ELR (cell line): ENCODE measurements at places on chromosomes 5 and 9.

DNA sequence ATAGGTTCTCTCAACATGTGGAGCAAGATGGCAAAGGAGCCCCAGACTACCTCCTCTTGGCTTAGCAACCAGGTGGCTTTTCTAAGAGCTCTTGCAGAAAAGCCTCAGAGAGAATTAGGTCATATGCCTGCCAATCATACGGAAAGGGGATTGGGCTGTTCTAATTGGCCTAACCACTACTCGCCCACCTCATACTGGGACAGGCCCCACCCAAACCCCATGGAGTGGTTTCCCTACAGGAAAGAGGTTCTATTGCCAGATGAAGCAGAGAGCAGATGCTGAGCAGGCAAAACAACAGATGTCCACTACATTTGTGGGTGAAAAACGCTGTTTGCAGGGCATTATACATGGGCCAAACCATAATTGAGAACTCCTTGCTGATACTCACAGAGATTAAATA lies 29.0 kb downstream of the ABLIM3 start:
- no peak for DNase-seq

DNA sequence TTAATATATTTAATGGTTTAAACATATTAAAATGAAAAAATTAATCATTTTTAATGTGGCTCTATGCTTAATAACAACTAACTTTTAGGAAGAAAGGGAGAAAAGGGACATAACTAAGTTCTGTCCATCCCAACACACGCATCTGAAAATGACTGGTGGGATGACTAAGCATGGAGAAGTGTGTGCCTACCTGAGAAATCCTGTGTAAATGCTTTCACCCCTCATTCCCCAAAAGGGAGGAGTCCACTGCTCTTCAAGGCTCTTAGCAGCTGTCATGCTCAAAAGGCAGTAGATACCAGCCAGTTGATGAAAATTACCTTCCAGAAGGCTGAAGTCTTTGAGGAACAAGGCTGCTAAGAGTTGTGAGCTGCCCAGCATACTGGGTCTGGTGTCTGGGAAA lies 130.9 kb downstream of the NFIB start:
- no peak for DNase-seq

DNA sequence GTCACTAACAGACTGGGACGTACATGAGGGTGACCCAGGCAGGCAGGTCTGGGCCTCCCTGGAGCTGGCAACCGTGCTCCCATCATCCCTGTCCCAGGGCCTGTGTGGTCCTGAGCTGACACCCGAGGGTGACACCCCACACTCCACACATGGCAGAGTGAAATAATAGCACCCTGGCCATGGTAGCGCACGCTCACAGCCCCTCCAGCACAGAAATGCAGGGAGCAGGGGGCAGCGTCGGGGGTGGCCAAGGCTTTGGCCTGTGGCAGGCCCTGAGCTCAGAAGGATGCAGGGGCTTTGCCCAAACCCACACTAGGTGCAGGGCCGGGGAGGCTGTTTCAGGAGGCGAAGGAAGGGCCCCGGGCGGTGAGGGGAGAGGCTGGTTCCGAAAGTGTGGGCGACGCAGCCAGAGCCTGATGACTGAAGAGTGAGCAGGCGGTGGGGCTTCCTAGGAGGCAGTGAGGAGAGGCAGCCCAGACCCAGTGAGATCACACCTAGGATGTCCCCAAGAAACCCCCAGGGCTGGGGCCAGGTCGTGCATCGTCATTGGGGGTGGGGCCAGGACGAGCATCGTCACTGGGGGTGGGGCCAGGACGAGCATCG lies 12.9 kb downstream of the OR2V2 start:
- peak; percentile 85 for DNase-seq

DNA sequence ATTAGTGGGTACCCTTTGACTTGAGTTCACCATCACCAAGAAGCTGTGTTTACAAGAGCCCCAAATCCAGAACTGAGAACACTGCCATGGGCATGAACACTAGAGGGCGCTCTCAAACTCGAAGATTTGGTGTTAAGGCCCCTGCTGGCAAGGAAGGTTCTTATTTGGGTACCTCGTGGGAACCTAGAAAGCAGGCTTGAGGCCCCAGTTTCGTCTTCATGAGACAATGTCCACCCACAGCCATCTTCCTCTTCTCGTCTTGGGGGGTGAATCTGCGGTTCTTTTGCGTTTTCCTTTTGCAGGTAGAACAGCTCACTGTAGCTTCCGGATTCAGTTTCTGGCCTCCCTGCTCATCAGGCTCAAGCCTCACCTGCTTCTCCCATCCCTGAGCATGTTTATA lies 184.0 kb downstream of the SEMA5A start:
- peak; percentile 81 for DNase-seq

- no peak for DNase-seq
Observed at GRCh38 chr9:2725898-2726649, 8.8 kb downstream of the KCNV2 start.

DNA sequence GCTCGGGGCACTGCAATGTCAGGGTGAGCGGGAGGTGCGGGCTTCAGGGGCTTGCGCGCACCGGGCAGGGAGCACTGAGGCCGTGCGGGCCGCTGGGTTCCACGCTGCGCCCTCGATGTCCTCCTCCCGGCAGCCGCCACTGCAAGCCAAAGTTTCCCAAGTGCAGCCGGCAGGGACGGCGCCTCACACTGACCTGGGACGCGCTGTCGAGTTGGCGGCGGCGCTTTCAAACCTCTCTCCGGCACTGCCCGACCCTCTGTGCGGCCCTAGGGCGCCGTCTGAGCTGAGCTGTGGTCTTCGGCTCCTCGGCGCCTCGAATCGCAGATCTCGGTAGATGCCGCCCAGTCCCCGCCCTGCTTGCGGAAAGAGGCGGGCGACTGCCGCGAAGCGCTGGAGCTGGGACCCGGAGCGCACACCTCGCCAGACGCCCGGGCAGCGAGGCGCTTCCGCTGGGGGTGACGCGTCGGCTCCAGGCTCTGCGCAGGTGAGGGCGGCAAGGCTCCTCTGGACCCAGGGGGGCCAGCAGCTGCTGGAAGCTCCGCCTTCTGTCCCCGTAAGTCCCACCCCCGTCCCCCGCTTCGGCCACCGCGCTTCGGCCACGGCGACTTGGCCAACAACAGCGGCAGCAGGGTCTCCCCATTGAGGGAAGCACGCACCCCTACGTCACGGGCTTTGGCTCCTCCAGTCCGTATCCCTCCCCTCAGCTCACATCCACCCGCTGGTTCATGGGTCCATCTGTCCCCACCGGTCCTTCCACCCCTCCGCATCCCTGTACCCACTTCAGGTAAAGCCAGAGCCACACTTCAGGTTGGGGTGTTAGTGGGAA lies at the start of gene ANKRD34B:
Gene ANKRD34B (minus strand): TSS at position 320 of the 826 bp plus-strand sequence. CDS start 10,261 bp downstream, outside the sequence.
- DNase-seq = peak; percentile 26

- DNase-seq = no peak
Observed at GRCh38 chr9:38697776-38698300, 22.1 kb downstream of the FAM240B start.

- no peak for DNase-seq
Observed at GRCh38 chr5:1931604-1932231, 49.0 kb upstream of the IRX4 start.

DNA sequence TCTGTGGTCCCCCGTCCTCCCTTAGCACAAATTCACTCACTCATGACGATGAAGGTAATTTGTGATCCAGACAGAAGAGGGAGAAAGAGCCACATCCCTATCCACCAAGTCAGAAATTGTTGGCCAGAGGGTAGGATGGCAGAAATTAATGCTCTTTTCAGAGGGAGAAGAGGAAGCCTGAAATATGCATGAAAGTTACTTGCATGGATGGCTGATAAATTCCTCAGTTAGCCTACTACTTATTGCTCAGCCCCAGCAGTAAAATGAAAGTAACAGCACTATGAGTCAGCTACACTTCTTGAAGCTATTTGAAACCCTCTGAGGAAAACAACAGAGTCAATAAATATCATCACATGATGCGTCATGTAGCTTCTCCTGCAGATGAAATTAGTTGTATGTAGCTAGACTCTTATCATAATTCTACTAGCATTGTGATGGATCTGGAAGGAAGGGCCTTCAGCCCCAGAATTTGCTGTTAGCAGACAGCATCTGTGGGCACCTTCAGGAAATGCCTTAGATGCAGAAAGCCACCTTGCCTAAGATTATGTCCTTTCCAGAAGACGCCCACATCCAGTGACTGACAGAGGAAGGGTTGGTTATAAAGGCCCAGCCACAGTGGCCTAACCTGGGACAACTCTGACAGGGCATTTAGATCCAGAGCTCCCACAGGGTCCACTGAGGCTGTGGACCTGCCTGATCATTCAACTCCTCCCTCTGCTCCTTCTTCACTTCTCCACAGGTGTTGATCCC lies 81.2 kb upstream of the CCDC112 start:
- DNase-seq = peak; percentile 94

GRCh38 chr5:153400931-153401330 lies 89.5 kb upstream of the GRIA1 start:
- DNase-seq = peak; percentile 5

- DNase-seq = no peak
Observed at GRCh38 chr5:109876030-109876725, 186.5 kb downstream of the MAN2A1 start.
